ENCODE measurements at places on chromosomes 6 and 20.

DNA sequence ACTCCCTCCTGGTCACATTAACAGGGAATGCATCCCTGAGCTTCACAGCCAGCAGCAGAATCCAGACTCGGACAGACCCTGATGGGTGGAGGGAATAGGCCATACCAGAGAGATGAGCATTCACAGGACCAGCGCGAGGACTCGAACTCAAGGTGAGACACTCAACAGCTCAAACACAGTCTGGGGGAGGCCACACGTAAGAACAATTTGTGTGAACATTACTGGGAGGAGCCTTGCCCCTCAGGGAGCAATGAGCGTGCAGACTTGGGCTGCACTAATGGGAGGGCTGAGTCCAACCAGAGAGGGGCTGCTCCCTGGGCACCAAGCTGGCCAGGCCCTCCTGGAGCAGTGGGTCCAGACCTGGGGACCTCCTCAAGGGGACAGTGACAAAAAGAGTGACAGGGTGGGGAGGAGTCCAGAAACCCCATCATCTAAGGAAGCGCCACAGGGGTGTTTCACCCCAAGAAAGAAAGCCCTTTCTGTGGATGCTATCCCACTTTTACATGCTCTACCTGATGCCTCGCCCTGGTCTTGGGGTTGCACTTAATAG is 118.4 kb downstream of the MRPL14 start:
- DNase-seq = no peak

GRCh38 chr6:46175446-46175845 is 4.7 kb upstream of the ENPP5 start:
- DNase-seq = no peak

DNA sequence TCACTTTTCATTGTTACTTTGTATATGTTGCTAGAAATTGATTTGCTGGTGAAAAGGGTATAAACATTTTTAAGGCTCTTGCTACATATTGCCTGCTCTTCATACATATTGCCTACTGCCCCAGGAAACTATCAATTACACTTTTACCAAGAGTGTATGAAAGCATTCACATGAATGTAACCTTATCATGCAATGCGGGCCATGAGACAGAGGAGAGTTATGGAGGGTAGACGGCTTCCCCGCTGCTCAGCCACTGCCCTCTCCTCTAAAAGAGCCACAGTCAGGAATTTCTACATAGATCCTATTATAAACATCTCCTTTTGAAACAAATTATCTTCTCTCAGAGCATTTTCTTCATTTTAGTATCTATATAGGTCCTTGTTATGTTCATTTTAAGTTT is 264.4 kb downstream of the ESR1 start:
- DNase-seq = no peak

GRCh38 chr6:84738996-84739865 is 25.2 kb downstream of the TBX18 start:
- no peak for DNase-seq

DNA sequence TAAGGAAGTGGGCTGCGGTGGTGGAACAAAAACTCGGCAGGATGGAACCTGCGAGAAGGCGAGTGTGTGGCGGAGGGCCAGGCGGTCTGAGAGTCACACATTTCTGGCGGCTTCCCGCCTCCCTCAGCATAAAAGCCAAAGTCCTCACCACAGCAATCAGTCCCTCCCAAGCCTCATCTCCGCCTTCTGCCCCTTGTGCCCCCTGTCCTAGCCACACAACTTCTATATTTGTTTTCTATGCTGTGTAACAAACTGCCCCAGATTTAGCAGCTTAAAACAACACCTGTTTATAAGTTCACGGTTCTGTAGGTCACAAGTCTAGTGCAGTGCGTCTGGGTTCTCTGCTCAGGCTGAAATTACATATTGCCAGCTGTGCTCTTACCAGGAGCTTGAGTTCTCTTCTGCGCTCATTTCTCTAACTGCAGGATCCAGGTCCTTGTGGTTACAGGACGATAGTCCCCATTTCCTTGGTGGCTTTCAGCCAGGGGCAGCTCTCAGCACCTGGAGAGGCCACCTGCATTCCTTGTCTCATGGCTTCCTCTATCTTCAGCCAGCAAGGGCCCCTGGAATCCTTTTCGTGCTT is 11.7 kb upstream of the SPO11 start:
- DNase-seq = no peak

DNA sequence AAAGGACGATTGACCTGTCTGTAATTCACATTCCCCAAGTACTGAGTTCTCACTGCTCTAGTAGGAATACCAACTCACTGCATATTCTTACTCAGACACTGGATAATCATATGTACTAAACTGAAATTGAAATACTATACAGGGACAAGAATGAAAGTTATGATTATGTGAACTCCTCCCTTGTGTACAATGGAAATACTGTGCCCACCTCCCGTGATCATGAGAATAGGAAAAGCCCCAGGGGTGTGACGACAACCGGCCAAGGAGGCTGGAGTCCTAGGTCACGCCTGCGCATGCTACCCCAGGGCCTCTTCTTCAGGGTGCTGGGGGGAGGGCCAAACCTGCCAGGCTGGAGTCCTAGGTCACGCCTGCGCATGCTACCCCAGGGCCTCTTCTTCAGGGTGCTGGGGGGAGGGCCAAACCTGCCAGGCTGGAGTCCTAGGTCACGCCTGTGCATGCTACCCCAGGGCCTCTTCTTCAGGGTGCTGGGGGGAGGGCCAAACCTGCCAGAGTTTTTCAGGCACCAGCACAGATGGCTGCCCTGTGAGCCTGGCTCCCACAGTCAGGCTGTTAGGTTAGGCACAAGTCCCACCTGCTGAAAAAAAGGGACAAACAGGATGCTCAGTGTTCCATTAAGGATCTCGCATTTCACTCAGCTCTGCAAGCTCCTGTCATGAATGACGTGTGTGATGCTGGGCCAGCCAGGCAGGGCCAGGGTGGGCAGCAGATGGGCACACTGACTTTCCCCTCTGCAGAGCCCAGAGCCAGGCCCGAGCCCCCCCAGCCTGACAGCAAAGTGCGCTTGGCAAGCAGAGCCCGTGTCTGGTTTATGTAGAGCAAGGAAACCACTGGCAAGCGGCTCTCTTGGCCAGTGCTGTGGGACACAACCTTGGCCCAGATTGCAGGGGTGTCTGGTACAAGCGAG is 107.7 kb downstream of the FOXF2 start:
- no peak for DNase-seq

- no peak for DNase-seq
Measured at GRCh38 chr20:48090784-48091183, 305.5 kb upstream of the SULF2 start.

DNA sequence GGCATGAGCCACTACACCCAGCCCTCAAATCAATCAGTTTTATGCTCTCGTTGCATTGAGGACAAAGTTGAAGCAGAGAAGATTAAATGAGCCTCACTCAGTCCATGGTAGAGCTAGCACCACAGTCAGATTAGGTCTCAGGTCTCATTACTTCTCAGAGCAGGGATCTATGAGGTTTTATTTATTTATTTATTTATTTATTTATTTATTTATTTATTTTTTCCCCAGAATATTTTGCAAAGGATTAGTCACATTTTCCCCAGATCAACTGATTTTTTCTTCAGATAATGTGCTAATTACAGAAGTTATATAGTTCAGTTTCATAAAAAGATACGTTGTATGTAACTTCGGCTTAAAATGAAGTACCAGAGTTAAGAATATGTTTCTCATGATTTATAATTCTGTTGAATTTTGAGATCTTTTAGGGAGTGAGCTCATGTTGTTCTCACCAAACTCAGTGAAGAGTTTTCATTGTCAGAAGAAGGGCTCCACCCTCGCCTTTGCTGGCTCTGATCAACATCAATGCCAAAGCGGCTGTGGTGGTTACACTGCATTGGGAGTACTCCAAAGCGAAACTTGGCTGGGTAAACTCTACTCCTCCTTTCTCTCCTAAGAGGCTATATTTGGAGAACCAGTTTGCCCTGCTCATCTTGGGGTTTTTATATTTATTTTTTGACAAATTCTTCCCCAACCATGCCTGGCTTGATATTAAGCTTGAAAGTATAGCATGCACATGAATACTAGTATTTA is 12.9 kb upstream of the ID4 start:
- DNase-seq = no peak
